ENCODE measurements at places on chromosomes 1 and 21. TPM values are rescaled to one million over a fixed set of nuclear protein-coding genes. Genes with fewer than 3 reads are reported as not detected.

DNA sequence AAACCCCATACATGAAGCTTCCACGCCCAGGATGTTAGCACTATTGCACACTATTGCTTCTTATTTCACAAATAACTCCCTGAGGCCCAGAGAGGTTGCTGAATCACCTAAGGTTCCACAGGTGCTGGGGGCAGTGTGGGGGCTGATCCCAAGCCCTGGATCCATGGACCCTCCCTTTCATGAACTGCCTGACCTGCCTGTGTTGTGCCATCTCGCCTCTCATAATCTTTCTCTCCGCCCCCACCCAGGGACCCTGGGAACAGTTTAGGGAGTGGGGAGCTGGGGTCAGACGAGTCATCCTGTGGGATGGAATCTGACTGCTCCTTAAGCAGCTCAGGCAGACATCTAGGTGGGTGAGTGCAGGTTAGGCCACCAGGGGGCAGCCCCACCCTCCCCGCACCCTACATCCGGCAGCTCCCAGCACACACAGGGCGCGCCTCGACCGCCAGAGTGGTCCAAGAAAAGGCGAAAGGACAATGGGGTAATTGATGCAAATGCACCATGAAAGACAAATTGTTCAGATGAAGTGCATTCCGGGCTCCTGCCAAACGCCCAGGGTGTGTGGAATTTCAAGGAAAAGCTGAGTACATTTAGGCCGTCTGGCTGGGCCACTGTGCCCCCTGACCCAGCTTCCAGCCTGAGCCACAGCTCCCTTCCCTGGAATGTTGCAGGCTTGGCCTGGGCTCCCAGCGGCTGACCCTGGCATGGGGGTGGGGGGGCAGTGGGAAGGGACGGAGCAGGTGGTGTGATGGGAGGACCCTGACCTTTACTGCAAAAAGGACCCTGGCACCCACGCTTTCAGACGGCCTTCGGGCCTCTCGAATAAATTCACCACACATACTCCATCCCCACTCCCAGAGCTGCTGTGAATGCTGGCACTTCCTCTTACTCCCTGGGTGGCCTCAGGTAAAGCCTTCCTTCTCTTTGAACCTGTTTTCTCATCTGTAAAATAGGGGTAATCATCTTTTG lies 20.8 kb downstream of the PHLDA3 start:
- DNase-seq, result peak; percentile 30

The KCNJ10 gene
- total RNA-seq, result not detected

DNA sequence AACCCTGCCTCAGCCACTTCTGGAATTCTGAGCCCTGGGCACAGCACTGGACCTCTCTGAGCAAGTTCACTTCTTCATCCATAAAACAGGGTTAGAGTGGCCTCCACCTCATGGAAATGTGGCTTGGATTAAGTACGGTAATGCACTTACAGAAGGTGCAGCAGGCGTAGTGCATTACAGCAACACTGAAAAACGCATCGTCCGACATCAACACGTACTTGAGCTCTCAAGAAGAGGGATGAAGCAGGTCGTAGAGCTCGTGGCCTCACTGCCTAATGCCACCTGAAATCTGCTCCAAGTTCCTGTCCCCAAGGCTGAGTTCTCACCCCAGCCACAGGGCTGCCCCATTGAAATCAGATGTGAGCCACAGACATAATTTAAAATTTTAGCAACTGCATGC lies 650.1 kb downstream of the NPHP4 start:
- no peak for DNase-seq

GRCh38 chr1:246077476-246077875 lies 429.6 kb downstream of the SMYD3 start:
- DNase-seq, result no peak

The LHX8 gene
- total RNA-seq, result not detected

DNA sequence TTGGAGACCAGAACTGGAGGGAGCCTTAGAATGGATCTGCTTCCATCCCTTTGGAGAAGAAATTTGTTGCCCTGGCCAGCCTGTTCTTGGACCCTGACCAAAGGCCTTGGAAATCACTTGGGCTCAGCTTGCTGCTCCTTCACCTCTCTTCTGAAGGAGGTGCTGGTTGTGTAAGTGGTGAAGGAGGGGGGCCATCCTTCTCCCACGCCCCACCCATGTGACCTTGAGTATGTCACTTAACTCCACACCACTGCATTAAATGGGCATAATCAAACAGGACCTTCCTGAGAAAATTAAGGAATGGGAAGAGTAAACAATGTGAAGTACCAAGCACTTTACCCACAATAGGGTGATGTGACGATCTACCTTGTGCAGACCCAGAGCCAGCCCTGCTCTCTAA lies 68.3 kb upstream of the GJB5 start:
- no peak for DNase-seq
